ENCODE measurements at places on chromosomes 12 and 14.

- peak; percentile 43 for DNase-seq
These were observed 39.6 kb downstream of the DNAH10 start for GRCh38 chr12:123801573-123802178.

DNA sequence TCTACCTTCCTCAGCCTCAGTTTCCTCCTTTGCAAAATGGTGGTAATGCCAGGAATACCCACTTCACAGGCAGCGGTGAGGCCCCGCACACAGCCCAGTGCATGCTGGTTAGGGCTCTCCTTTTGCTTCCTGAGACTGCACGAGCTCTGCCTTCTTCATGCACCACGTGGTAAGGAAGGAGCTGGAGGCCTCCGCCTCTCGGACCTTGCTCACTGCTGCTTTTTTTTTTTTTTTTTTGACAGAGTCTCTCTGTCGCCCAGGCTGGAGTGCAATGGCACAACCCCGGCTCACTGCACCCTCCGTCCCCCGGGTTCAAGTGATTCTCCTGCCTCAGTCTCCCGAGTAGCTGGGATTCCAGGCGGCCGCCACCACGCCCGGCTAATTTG lies 18.1 kb downstream of the TAMALIN start:
- no peak for DNase-seq

DNA sequence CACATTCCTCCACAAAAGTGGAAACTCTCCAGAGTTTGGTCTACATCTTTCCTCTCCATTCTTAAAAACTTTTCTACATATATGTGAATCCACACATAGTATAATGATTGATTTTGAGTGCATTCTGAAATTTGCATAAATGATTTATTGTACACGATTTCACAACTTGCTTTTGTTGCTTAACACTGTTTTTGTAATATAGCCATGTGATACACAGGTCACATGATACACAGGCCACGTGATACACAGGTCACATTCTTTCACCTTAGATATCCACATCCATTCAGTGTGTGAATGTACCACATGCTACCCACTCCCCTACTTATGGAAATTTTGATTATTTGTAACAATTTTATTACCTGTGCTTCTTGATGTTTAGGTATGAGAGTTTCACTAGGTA lies 319.1 kb downstream of the ZFP36L1 start:
- DNase-seq: no peak

GRCh38 chr14:101062601-101063000 lies 159.1 kb upstream of the RTL1 start:
- no peak for DNase-seq

GRCh38 chr14:74244115-74244514 lies 4.9 kb downstream of the VSX2 start:
- DNase-seq: no peak

DNA sequence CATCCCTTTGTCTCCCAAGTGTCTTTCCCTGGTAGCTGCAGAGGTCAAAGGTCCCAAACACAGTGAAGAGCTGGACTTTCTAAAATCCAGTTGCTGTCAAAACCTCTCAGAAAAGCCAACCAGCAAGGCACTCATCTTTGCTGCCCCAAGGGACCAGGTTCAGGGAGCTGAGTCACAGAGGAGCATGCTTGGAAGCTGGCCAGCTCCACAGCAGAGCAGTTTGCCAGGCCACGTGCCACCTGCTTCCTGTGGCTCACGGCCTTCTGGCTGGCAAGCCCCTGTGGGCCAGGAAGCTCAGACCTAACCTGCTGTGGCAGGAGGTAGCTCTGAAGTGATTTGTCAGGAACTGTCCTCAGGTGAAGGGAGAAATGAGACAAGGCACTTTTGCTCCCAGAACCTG lies 3.6 kb downstream of the ISCU start:
- DNase-seq: peak; percentile 42

DNA sequence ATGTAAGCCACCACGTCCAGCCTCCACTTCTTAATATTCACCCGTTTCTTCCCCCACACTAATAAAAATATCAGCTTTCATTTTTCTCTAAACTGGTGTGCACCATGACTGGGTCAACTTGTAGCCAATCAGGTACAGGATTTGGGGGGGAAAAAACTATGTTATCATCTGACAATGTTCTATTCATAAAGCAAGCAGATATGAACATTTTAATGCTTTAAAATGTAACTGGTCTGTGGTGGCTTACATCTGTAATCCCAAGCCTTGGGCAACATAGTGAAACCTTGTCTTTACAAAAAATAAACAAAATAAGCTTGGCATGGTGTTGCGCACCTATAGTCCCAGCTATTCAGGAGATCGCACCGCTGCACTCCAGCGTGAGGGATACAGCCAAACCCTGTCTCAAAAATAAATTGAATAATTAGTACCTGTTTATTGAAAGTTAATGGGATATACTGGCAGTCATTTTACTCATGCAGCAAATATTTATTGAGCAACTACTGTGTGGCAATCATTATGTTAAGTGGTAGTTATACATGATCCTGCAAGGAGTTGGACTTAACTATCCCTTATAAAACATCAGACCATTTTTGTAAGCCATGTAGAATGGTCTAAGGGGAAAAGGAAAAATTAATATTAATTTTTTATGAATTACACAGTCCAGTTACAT lies 15.3 kb upstream of the ITPR2 start:
- DNase-seq: no peak

DNA sequence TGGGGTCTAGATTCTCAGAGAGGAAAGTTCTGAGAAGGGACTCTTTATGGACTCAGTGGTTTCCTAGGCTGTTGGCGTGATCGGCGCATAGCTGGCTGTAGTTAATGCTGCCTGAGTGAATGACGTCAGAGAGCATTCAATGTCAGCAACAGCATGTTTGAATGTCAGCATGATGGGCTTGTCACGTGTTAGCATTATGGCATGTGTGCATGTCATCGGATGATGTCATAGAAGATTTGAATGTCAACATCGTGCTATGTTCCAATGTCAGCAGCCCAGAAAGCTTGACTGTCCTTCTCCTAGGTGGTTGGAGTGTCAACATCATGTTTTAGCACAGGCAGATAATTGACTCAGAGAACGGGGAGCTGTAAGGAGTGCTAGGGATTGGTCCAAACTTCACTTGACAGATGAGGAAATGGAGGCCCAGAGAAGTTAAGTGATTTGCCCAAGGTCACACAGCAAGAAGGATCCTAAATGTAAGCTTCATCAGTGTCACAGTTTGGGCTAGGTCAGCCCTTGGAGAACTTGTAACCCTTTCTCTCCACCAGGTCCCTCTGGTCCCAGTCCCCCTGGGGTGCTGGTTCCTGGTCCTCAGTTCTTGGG lies 45.5 kb downstream of the MVK start:
- no peak for DNase-seq

DNA sequence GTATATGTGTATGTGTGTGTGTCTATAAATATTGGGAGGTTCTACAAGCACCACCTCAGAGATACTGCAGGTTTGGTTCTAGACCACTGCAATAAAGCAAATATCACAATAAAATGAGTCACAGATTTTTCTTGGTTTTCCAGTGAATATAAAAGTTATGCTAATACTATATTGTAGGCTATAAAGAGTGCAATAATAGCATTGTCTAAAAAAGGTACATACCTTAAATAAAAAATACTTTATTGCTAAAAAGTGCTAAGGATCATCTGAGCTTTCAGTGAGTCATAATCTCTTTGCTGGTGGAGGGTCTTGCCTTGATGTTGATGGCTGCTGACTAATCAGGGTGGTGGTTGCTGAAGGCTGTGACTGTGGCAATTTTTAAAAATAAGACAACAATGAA lies 111.1 kb downstream of the VEZT start:
- no peak for DNase-seq

DNA sequence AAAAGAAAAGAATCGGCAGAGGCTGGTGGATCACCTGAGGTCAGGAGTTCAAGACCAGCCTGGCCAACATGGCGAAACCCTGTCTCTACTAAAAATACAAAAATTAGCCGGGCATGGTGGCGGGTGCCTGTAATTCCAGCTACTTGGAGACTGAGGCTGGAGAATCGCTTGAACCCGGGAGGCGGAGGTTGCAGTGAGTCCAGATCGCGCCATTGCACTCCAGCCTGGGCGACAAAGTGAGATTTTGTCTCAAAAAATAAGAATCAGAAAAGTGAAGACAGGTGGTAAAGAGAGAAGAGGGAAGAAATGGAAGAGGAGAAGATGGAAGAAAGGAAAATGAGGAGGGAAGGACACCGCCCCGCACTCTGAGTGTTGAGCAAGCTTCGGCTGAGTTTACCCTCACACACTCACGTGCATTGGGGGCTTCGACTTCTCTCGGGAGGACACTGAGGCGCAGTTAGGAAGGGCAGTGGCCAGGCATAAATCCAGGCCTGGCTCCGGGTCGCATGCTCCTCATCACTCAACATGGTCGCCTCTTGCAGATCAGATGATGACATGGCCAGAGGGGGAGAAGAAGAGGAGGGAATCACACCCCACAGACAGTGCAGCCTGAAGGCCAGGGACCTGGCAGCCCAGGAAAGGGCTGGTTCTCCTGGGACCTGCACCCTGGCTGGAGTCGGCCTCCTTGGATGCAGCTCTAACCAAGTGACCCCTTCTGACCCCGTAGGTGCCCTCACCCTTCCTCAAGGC lies 61.1 kb downstream of the PRMT8 start:
- no peak for DNase-seq

GRCh38 chr14:36757734-36758601 lies 96.3 kb downstream of the PAX9 start:
- no peak for DNase-seq

- no peak for DNase-seq
These were observed 8.2 kb downstream of the NOPCHAP1 start for GRCh38 chr12:104994336-104994735.

GRCh38 chr12:108598553-108599250 lies 818 bp upstream of the TMEM119 start:
- DNase-seq: no peak

DNA sequence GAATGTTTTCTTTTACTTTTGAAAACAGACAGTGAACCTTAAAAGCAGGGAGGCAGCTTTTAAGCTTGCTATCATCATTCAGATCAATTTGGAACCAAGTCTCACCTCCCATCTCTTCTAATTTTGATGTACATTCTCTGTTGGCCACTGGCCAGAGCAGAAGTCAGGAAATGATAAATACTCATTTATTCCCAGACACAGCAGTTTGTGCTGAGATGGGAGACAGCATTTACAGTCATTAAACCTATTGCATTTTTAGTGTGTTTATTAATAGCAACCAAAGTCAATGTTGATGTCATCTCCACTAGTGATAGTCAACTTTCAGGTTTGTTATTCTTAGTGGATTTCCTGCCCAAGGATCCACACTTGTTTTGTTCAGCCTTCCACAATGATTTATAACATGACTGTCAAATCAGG lies 320.0 kb upstream of the ATP2B1 start:
- DNase-seq: no peak

DNA sequence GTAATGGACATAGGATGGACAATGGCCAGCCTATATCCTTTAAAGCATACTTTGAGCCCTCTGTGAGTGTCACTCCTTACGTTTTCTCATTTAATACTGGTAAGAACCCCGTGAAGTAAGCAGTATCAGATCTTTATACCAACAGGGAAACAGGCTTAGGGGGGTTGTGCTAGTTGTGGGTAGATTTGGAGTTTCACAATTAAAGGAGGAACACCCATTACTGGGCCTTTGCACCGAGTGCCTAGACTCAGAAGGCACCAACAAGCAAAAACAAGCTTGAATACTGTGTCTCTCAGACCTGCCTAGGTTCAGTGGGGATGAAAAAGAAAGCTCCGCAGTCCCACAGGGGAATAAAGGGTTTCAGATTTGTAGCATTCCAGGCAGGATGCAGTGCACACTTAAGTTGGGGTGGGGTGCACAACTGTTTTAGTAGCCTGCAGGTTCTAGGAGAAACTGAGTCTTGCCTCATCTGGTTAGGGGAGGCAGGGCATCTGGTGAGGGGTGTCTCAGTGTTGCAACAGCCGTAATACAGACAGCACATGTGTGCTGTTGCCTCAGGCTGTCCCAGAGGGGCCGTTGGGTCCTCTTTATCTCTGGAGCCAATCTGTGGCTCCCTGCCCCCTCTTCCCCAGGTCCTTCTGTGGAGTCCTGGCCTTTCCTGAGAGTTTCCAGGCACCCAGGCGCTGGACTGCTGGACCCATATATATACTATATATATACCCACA lies 51.2 kb downstream of the IRAK3 start:
- no peak for DNase-seq

- DNase-seq: no peak
These were observed 24.7 kb downstream of the RTRAF start for GRCh38 chr14:52013984-52014600.

GRCh38 chr14:75032939-75033338 lies 18.3 kb downstream of the MLH3 start:
- DNase-seq: no peak

GRCh38 chr12:132118876-132119275 lies 25.2 kb downstream of the DDX51 start:
- no peak for DNase-seq

DNA sequence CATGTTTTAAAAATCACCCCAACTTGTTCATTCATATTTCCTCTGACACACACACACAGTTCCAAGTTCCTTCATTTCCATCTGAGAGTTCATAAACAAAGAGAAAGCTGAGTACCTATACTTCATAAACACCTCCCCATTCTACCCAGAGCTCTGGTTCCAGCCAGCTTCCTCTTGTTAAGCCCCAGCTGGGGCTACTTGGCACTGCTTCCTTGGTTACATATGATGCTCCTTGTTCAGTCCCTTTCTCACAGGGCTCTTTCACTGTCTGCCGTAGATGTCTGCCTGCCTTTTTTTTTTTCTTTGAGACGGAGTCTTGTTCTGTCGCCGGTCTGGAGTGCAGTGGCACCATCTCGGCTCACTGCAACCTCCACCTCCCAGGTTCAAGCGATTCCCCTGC lies 77.5 kb downstream of the COX16 start:
- no peak for DNase-seq

DNA sequence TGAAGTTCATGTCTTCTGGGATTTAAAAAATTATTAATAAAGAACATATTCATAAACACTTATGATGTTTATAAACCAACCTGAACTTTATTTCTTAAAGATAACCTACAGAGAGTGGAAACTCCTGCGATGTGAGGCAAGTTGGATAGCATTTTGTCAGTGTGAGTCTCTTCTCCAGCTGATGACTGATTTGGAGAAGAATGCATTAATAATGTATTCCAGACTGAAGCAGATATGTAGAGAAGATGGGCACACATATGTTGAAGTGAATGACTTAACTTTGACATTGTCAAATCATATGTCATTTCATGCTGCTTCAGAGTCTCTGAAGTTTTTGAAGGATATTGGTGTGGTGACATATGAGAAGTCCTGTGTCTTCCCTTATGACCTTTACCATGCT lies 7.3 kb downstream of the HELB start:
- no peak for DNase-seq

- no peak for DNase-seq
These were observed 85.1 kb downstream of the ATP23 start for GRCh38 chr12:58026426-58026825.

GRCh38 chr12:26659930-26660329 lies 173.1 kb downstream of the ITPR2 start:
- DNase-seq: no peak

GRCh38 chr12:74598819-74599218 lies 61.2 kb downstream of the ATXN7L3B start:
- no peak for DNase-seq

DNA sequence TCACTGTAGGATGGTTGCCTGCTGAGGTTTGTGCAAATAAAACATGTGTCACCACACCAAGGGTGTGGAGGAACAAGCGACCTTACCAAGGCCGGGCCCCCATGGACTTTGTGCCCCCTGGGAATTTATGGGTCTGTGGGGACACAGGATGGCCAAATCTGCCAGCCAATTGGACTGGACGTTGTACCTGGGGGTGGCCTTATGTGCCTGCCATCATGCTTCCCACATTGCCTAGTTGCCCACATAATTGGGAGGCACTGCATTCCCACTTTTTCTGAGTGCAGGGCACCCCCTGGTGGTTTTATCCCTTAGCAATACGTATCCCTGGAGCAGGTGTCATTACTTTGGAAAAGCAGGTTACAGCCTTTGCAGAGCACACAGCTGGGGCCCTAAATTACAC lies 92.6 kb upstream of the TMPO start:
- DNase-seq: no peak

Data from AG20443 (cell line).